ENCODE measurements at places on chromosomes 11 and 22. TPM values are rescaled to one million over a fixed set of nuclear protein-coding genes. Genes with fewer than 3 reads are reported as not detected.

Gene DMC1
- 3.2 TPM for total RNA-seq

Gene SLC35E4
- total RNA-seq = 5.5 TPM

Gene IFITM10
- total RNA-seq = 18.0 TPM

Gene RASD2
- total RNA-seq = 26.7 TPM

Gene FAM181B
- 0.69 TPM for total RNA-seq

Gene ROBO4
- 0.26 TPM for total RNA-seq

Gene SCYL1
- 117 TPM for total RNA-seq

Gene STIM1
- total RNA-seq = 93.6 TPM

Gene OR52B6
- total RNA-seq = not detected

Gene MIAT
- total RNA-seq = 0.33 TPM

Gene TCN1
- total RNA-seq = not detected

Gene RPS3
- total RNA-seq = 2,945 TPM

Gene EIF3M
- total RNA-seq = 270 TPM

Gene OR5M3
- not detected for total RNA-seq

Gene CREB3L1
- total RNA-seq = 35.6 TPM

Gene SLC22A6
- total RNA-seq = not detected

Gene SSRP1
- total RNA-seq = 173 TPM

Gene PDHX
- 63.0 TPM for total RNA-seq

Gene HBB
- total RNA-seq = 0.72 TPM

Gene MYO7A
- total RNA-seq = 1.3 TPM

Gene ADM2
- total RNA-seq = 3.9 TPM

Gene OR2AT4
- not detected for total RNA-seq

Gene TSPAN32
- total RNA-seq = not detected

Gene TPP1
- total RNA-seq = 200 TPM

Gene PARVA
- total RNA-seq = 29.1 TPM

Gene GAL3ST3
- not detected for total RNA-seq

Gene FUT4
- total RNA-seq = 11.2 TPM

Gene OR51B5
- total RNA-seq = not detected

Gene TTC38
- 14.0 TPM for total RNA-seq

Gene MMP12
- total RNA-seq = not detected

Gene OR52I1
- total RNA-seq = not detected

Gene CD3D
- total RNA-seq = 0.39 TPM

Gene CDC45
- total RNA-seq = 26.1 TPM

Gene USH1C
- not detected for total RNA-seq

Gene CCDC87
- 2.0 TPM for total RNA-seq

Gene RAG1
- 0.44 TPM for total RNA-seq

Gene JAML
- total RNA-seq = 0.39 TPM

Gene OR8A1
- not detected for total RNA-seq

Gene AAMDC
- 52.7 TPM for total RNA-seq

Gene PLAAT3
- 32.6 TPM for total RNA-seq

Gene VPS26B
- total RNA-seq = 69.4 TPM
